ENCODE measurements at places on chromosomes 11 and 22.
A peak's percentile ranks its signal among the peaks of the same experiment; 100 is the strongest.

DNA sequence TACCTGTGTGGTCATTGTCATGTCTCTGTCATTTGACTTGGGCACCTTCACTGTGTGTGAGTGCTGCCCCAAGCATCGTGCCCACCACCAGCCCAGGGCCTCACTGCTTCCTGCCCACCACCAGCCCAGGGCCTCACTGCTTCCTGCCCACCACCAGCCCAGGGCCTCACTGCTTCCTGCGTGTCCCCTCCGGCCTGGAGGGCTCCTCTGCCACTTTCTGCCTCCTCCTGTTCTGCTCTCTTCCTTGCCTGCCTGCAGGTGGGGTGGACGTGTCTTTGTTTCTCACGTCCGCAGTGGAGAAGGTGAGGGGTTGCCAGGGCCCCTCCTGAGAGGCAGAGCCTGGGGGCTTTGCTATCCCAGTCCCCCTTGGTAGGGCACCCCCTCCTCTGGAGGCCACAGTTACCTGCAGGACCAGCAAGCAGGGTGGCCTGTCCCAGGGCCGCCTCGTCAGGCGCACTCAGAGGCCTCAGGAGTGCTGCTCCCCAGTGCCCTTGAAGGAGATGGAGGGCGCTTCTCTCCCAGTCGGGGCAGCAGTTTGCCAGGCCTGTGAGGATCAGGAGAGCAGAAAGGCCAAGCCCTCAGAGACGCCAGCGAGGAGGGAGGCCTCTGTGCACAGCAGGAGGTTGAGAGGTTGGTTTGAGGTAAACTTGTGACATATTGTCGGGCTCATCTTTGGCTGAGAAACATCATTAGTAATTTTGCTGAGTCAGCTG, 290.7 kb downstream of the TBC1D22A start:
- DNase-seq: peak; percentile 21

DNA sequence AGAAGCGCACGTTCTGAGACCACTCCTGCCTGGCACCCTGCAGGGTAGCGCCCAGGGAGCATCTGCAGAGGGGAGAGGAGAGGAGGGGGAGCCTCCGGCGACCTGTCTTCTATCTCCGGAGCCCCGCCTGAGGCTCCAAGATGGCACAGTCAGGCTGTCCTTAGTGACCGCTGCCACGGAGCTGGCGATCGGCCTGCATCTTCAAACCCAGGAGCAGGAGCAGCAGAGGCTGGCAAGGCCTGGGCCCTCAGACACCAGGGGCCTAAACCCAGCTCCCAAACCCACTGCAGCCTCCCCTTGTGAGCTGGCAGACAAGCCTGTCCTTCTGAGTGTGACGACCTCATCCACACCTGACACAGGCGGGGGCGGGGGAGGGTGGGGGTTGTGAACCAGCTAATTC, 34.9 kb downstream of the TOLLIP start:
- no peak for DNase-seq

DNA sequence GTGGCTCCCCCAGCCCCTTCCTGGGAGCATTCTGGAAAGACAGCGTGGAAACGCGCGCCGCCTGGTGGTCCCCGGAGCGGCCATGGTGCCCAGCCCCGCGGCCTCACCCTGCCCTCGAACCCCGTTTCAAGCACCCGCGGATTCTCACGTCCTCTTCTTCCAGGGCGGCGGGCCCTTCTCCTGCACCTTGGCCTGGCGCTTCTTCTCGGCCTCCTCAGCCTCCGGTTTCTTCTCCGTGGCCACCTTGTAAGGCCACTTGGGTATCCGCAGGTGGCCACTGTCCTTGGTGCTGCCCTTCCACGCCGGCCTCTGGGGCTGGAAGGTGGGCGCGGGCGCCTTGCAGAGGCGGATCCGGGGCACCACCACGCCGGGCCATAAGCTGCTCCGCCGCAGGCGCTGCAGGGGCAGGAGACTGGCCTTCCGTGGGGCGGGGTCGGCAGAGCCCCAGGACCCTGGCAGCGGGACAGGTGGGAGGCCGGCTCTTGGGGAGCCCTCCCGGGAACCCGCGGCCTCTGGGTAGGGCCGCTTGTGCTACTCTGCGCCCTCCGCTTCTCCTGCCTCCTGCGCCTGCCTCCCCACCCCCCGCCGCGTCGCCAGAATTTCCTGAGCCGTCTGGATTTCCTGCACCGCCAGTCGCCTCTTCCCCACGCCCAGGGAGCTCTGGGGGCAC, 83.4 kb downstream of the TRIM51G start:
- no peak for DNase-seq

DNA sequence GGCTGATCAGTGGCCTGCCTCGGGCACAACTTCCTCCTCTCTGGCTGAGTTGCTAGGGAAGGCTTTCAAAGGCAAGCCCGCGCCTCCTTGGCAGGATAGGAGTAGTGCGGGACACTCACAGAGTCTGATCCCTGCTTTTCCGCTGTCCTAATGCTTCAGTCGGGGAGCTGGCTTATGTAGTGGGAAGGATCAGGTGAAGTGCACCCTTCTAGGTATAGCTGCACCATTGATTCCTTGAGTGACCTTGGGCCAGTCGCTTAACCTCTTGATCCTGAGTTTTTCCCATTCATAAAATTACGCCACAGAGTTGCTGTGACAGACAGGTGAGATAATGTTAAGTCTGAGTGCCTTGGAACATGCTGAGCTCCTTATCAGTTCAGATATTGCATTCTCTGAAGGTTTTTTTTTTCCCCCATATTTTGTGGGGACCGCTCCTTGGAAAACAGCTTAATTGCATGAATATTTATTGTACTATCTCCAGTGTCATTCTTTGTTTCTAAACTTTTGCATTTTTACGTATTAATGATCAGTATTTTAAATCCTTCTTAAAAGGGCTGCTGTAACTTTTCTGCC, 961 bp downstream of the IPO7 start:
- no peak for DNase-seq

GRCh38 chr22:29873943-29874342, 9.0 kb upstream of the MTMR3 start:
- no peak for DNase-seq

- DNase-seq: no peak
Measured at GRCh38 chr11:1760351-1761109, 3.2 kb downstream of the CTSD start.

GRCh38 chr11:108877178-108877577, 212.3 kb downstream of the DDX10 start:
- DNase-seq: no peak

- no peak for DNase-seq
Measured at GRCh38 chr11:32081129-32081641, 9.7 kb upstream of the RCN1 start.

- no peak for DNase-seq
Measured at GRCh38 chr22:43998679-43999264, 25.3 kb upstream of the PARVB start.

DNA sequence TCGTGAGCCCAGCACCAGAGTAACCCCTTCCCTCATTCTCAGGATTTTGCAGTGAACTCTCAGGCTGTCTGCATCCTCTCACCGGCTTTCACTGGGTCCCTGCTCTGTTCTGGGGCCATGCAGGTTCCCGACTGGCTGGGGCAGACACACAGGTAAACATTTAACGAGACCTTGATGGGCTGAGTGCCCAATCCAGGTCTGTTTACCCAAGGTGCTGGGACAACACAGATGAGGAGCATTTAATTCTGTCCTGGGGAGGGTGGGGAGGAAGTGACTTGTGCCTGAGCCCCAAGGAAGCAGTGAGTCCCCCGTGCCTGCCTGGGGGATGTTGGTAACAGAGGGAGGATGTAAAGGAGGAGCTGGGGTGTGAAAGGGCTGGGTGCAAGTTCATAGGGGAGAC, 4.4 kb downstream of the BIK start:
- DNase-seq: no peak

DNA sequence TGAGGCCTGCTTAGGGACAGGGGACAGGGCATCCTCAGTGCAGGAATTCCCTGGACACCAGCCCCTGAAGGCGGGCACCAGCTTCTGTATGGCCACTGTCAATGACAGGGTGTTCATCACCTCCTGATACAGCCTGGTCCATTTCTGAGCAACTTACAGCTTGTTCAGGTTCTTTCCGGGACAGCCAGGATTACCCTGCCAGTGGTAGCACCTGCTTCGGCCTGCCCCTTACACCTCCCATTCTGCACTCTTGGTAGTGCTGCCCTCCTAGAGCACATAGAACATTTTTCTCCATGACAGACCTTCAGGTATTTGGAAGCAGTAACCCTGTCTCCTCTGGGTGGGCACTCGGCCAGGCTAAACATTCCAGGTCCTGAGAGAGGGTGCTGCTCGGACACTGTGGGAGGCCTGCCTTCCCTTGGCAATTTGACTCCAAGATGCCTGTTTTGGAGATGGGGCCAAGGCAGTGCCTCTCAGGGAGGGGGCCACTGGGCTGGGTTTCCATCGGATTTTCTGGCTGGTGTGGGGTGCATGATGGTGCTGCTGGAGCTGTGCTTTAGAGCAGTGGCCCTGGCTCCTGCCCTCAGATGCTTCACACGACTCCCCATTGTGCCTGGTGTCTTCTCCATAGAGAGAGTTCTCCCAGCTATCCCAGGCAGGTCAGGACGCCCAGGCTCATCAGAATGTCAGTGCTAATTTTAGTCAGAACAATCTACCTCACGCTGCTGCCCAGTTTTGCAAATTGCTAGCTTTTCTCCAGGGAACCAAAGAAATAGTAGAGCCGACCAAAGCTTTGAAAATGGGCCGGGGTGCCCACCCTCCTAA, 1.2 kb downstream of the GAL3ST3 start:
- DNase-seq: no peak

- no peak for DNase-seq
Measured at GRCh38 chr11:6129635-6130034, 22.2 kb downstream of the OR56B4 start.

- no peak for DNase-seq
Measured at GRCh38 chr11:132139181-132139580, 768.8 kb downstream of the NTM start.
